ENCODE measurements at places on chromosomes 1 and 21.

DNA sequence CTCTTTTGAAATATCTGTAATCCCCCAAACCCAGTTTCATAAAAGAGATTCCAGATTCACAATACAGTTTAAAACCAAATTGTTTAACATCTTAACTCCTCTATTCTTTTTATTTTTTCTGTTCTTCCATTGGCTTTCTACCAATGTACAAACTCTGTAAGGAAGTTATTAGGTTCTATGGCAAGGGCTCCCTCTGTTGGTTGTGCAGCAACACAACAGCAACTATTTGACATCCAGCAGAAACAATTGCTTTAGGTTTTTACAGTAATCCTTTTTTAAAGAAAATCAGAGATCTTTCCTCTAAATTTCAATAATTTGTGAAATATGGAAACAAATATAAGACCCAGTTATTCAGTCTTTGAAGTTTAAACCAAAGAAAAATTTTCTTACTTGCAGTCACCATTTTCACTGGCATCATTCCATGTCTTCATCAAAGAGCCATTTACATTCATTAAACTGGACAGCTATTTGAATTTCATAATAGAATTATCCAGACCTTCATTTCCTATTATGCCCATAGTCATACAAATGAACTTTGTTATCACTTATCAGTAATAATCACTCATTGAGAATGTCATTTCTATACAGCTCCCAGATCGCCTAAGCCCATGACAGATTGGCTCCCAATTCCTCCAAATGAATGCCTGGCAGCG lies 46.5 kb upstream of the RNF11 start:
- peak; percentile 63 for DNase-seq

GRCh38 chr1:96520579-96520947 lies 201.0 kb upstream of the PTBP2 start:
- DNase-seq = no peak

DNA sequence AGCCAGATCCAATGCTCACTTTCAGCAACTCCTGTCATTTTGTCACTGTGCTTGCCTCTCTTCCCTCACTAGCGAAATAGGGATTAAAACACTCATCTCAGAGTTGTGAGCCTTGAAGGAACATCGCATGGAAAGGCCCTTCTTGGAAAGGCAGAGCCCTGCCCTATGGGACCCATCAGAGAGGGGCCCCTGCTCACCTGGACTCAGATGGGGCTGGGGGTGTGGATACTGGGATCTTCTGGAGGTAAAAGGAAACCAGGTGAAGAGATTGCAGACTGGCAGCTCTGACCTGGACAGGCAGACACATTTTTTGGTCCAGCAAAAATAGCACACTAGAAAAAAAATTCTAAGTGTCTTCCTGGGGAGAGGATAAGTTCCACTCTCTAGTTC lies 54.2 kb upstream of the EPS8L3 start:
- no peak for DNase-seq

GRCh38 chr1:145963265-145964019 lies 933 bp downstream of the ANKRD34A start:
- DNase-seq = no peak

- no peak for DNase-seq
These were observed 23.8 kb downstream of the FH start for GRCh38 chr1:241495741-241496140.

- DNase-seq = no peak
These were observed 94.4 kb downstream of the DDX20 start for GRCh38 chr1:111850109-111850508.

- DNase-seq = no peak
These were observed 176.5 kb upstream of the ST6GALNAC5 start for GRCh38 chr1:76690766-76691165.

All from KBM-7 (cell line).